T-helper 2 cell treated with Interferon-gamma antibody and Interleukin-4, amounts not matched to agents 5 μg/mL and 100 μg/mL, for 36 hours (primary cell): ENCODE measurements at places on chromosomes 11 and 22.

DNA sequence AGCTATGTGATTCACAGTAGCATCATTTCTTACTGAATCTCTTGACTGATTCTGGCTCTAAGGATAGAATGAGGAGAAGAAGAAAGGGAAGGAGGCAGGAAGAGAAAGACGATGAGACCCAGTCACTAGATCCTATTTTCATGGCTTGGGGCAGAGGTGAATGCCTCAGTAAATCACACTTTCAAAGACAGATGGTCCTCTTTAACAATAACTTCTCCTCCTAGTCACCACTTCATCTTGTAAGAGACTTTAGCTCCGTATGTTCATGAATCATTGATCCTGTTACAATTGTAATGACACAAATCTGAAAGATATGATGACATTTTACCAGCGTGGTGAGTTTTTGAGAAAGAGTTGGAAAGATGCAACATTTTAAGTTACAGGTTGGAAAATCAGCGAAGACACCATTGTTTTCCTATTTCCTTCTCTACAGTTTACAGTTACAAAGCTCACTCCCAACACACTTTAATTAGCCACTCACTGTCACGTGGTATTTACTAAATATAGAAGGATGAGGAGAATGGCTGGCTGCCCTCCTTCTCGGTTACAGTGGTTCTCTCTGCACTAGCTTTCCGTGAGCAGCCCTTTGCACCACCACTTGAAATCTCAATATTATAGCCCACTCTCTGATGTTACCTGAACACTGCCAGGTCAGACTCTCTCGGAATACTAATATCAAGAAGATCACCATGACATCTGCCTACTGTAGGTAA lies 205.8 kb downstream of the CADM1 start:
- no peak for DNase-seq

DNA sequence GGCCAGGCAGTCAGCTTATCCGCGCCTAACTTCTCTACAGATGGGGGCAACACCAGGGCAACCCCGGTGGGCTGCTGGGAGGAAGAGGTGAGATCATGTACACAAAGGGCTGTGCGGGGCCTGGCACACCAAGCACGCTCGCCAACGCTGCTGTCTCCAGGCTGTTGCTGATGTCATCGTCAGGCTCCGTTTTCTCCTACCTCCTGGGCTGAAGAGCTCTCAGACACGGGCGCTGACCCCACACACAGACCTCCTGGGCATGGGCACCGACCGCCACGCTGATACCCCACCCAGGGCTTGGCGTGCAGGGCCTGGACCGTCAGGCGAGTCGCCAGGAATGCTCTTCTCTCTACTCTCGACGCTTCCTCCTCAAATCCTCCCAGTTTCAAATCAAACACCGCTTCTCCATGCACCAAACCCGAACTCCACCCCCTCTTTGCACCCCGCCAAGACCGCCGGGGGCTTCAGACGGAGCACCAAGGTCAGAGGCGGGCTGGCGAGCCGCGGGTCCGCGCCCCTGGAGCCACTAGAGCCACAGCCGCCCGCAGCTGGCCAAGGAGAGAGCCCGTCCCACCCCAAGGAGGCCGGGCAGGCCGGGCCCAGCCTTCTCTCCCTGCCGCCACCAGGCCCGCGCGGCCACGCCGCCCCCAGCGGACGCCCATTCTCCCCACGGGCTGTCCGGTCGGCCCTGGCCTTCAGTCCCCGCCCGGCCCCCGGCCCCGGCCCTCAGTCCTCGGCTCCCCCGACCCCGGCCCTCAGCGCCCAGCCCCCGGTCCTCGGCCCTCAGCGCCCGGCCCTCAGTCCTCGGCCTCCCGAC lies 772 bp downstream of the SBF1 start:
- peak; percentile 31 for DNase-seq

DNA sequence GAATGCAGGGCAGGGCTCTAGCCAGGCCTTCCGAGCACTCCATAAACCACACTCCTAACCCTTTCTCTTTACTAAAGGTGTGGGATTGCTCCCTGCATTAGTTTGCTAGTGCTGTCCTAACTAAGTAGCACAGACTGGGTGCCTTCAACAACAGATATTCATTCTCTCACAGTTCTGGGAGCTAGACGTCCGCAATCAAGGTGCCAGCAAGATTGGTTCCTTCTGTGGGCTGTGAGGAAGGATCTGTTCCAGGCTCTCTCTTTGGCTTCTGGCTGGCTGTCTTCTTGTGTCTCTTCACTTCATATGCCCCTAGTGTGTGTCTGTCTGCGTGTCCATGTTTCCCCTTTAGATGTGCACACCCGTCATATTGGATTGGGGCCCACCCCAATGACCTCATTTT lies 59.8 kb downstream of the GALNT18 start:
- no peak for DNase-seq

DNA sequence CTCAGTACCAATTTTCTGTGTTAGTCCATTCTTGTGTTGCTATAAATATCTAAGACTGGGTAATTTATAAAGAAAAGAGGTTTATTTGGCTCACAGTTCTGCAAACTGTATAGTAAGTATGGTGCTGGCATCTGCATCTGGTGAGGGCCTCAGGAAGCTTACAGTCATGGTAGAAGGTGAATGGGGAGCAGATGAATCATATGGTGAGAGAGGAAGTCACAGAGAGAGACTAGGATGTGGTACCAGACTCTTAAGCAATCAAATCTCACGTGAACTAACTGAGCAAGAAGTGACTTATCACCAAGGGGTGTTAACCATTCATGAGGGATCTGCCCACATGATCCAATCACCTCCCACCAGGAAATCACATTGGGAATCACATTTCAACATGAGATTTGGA lies 60.8 kb upstream of the ZBED5 start:
- DNase-seq = no peak

- DNase-seq = no peak
Observed at GRCh38 chr11:128687321-128687720, 6.6 kb upstream of the FLI1 start.

GRCh38 chr11:66008468-66009101 lies 3.2 kb upstream of the CST6 start:
- DNase-seq = no peak

- no peak for DNase-seq
Observed at GRCh38 chr11:78424334-78425270, 7.0 kb upstream of the GAB2 start.

GRCh38 chr11:112174789-112175598 lies at the start of gene BCO2:
Gene BCO2, plus strand, starts transcription at chr11:112175512. Its CDS starts 90 bp downstream, at chr11:112175602.
- peak; percentile 41 for DNase-seq

DNA sequence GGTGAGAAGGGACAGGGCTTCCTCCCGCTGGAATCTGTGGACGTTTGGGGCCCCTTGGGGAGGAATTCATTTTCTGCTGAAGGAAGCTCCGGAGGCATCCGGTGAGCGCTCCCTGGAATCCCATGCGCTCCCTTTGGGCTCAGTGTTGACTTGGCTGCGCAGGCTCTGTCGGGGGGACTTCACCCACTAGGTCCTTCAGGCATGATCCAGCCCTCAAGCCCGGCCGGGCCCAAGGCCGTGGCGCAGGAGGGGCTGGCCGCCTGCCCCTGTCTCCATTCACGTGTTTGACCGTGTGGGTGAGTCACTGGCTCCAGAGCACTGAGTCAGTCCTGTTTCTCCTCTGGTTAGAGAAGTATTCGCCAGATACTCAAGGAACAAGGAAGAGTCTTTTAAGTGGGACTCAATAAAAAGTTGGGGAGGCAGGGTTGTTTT lies 1.4 kb downstream of the CTTN start:
- no peak for DNase-seq

DNA sequence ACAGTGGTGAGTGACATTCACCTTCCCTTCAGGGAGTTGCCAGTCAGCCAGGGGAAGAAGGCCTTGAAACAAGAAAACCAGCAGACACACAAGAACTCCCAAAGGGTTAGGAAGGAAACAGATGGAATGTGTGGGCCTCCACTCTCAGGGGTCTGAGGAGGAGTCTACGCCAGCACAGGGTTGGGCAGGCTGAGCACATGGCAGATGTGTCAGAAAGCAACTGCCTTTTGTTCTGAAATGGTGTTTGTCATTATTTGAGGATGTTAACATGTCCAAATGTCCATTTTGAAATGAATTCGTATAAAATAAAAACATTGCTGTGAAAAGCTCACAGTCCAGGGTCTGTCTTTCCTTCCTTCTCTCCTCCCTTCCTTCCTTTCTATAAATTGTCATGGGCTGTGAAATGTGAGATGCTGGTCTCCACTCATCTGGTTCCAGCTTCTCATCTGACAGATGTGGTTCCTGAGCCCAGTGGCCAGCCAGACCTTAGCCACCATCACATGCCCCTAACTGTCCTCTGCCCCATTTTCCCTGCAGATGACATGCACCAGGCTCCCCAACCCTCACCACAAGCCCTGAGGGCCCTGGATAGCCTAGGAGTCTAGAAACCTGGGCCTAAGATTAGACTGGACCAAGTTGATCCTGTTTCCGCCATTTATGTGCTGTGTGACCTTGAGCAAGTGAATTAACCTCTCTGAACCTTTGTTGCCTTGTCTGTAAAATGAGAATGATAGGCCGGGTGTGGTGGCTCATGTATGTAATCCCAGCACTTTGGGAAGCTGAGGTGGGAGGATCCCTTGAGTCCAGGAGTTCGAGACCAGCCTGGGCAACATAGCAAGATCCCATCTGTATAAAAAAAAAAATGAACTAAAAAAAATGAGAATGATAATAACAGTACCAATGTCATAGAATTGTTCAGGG lies 56.2 kb upstream of the CRYBB3 start:
- DNase-seq = no peak

DNA sequence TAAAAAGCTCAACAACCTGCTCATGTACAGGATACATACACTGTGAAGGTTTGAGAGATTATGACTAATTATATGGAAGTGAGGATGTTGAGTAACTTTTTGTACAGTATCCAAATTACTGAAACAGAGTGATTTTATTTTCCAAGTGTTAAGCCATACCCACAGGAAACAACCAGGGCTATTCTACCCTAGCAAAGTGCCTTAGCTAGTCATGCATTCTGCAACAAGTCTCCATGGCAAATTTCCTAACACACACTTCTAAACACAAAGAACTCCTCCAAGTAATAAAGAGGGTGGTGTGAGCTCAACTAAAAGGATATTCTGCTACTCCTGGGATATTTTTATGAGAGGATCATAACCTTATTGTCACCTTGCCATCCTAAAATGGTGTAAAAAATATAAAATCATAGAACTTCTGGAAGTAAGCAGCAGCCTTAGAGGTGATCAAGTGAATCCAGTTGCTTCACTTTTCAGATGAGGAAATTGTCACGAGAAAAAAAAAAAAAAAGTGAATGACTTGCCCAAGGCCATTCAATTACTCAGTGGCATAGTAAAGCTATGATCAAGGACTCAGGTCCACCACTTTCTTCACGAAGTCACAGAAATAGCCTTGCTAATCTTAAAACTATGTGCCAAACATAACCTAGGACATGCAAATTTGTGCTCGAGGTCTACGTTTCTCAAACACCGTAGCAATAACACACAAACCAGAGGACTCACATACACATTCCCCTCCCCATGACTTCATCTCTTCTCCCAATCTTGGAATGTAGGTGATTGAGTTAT lies 4.2 kb downstream of the LGR4 start:
- DNase-seq = no peak
